ENCODE measurements at places on chromosomes 3 and 15.

- no peak for DNase-seq
Measured at GRCh38 chr3:150296966-150297365, 111.1 kb upstream of the TSC22D2 start.

GRCh38 chr3:134311265-134311664 lies 60.6 kb upstream of the RYK start:
- DNase-seq: no peak

DNA sequence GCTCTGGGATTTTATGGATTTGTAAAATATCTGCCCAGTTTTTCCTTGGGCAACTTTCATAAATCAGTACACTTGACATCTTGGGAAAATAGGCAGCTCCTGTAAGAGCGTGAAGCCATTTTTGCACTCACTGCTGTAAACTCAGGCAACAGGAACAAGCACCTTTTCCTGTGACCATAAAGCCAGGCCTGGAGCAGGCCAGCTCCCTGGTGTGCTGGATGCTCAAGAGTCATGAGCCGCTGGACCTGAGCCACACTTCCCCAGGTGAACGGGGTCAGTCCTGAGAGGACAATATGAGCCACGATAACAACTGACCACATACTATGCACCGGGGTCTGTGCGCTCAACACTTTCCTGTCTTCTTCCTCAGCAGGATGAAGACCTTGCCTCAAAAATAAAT lies 158.2 kb downstream of the NUP210 start:
- DNase-seq: no peak

GRCh38 chr3:126056088-126056487 lies 27.8 kb downstream of the SLC41A3 start:
- DNase-seq: no peak

GRCh38 chr15:92907896-92908712 lies 8.0 kb downstream of the CHD2 start:
- no peak for DNase-seq

DNA sequence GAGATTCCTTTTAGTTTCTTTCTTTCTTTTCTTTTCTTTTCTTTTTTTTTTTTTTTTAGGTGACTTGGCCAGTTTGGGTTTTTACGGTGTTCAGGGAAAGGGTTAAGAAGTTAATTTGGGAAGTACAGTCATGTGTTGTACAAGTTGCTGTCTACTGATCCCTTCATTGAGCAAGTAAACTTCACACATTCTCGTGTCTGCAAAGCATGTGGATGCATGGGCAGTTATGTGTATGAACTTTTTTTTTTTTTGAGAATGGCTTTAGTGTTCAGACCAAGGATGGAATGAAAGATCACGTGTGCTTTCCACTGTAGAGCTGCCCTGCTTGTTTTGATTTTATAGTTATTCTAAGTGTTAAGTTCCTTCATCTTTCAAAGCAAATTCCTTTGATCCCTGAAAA lies 132.3 kb downstream of the PGPEP1L start:
- DNase-seq: no peak

DNA sequence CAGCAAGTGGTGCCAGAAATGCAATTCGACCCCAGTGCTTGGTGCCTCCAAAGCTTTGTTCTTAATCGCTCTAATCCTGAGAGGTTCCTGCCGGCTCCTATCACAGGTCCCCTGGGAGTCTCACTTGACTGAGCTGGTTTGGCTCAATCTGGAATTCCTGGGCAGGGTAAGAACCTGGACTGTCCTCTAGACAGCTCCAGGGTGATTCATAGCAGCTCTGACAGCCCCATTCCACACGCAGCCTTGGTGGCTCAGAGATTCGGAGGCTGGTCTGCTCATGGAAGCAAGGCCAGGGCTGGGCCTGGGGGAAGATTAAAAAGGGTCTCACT lies 37.9 kb downstream of the MYO5C start:
- no peak for DNase-seq

DNA sequence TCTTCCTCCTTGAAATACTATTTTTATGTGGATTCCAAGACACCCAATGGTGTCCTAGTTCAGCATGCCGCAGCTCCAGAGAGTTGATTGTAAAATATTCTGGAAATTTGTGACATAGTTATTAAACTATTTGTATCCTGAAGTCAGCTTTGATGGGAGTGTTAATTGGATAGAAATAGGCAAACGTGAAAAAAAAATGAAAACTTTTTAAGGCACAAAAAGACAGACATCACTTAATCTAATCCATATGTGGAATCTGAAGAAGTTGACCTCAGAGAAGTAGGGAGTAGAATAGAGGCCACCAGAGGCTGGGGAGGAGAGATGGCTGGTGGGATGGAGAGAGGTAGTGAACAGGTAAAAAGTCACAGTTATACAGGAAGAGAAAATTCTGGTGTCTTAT lies 704.2 kb downstream of the ROBO1 start:
- no peak for DNase-seq

- DNase-seq: no peak
Measured at GRCh38 chr3:37941608-37942508, 48.7 kb upstream of the VILL start.

DNA sequence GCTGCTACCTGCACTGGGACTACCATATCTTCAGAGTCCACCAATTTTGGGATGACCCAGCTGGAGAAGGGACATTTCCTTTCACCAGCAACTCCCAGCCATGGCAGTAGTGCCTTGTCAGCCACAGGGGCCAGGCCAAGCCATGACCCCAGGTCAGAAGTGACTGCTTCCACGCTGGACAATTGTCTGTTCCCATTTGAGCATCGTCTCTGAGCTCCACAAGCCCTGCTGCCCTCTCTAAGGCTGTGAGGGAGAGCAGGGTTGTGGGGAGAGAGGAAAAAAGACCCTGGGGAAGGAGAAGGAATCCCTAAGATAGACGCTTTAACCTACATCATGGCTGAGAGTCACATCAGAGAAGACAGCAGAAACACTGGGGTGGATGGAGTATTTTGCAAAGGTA lies 7.4 kb upstream of the RARRES1 start:
- DNase-seq: no peak

DNA sequence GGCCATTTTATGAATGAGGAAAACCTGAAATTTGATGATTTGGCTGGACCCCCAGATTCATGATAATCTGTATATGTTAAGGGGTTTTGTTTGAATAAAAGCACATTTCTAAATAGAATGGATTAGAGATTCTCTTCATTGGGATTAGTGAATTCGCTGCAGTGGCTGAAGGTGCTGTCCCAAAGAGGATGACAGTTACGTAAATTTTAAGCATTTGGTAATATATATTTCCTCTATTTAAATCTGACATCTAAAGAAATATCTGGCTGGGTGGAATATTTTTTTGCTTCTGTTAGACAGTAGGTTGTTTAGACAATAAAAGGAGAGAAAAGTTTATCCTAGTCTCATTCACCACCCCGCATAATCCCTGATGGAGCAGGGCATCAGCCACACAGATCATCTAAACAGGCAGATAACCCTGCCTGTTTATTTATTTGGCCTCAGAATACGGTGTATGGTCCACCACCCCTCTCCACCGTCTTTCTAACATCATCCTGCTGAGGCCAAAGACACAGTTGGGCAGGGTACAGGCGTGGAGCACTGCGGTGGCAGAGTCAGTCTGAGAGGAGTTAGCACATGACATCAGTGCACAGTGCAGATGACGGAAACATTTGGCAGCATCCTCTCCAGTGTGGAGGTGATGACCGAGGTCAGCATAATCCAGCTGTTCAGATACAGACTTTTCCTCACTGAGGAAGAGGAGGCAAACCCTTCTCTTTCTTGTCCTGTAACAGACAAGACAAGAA lies 20.4 kb upstream of the NFKBIZ start:
- DNase-seq: no peak

GRCh38 chr3:191882289-191882688 lies 421.3 kb downstream of the PYDC2 start:
- no peak for DNase-seq

DNA sequence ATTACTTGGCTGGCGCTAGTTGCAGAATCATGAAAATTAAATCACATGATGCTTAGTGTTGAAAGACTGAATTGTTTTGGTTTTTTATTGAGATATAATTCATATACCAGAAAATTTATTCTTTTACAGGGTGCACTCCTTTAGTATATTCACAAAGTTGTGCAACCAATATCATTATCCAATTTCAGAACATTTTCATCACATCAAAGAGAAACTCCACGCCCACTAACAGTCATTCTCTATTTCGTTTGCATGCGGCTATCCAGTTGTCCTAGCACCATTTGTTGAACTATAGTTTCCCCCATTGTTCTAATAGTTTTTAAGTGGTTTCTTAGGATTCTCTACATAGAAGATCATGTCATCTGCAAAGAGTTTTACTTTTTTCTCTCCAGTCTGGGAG lies 3.7 kb downstream of the EHD4 start:
- DNase-seq: no peak

- no peak for DNase-seq
Measured at GRCh38 chr15:70018646-70019600, 78.8 kb downstream of the TLE3 start.

DNA sequence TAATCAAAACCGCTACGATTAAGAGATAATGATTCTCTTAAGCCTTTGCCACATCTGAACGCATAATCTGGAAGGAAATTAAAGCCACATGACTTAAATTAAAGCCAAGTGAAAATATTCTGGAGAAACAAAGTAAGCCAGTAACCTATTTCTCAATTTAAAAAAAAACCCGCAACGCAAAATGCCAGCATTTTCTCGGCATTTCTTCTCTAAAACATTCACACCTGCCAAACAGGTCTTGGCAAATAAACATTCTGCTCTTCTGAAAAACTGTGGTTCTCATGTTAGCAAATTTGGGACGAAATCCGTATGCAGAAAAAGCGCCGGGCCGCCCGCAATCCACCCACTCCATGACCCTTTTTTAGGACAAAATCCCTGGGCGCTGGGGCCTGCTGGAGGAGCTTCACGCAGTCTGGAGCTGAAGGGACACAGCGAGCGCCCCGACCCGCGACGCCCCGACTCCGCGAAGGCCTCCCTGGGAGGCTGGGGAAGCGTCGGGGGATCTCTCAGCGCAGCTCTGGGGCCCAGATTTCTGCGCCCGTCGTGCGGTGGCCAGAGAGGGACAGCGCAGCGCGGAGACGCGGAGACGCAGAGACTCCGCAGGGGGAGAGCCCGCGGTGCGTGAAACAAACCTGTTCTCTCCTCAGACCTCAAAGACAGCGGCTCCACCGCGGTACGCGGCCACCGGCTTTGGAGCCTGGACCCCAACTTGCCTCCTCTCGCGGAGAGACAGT lies 471 bp downstream of the NKIRAS1 start:
- no peak for DNase-seq

- no peak for DNase-seq
Measured at GRCh38 chr15:25176616-25176923, 221.8 kb downstream of the SNRPN start.

DNA sequence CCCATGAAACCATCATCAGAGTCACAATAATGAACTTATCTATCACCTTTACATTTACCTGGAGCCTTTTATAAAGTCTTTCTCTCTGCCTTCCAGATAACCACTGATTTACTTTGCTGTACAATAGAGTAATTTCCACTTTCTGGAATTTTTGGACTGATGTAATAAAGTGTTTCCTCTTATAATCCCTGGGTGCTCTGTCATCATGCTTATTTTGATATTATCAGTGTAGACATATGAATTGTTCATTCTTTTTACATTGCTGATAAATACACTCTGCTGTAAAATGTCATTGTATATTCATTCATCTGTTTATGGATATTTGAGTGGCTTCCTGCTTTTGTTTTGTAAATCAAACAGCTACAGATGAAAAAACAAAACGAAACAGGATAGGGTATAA lies 27.0 kb upstream of the IREB2 start:
- DNase-seq: no peak

GRCh38 chr15:39511916-39512260 lies 69.0 kb upstream of the THBS1 start:
- no peak for DNase-seq

DNA sequence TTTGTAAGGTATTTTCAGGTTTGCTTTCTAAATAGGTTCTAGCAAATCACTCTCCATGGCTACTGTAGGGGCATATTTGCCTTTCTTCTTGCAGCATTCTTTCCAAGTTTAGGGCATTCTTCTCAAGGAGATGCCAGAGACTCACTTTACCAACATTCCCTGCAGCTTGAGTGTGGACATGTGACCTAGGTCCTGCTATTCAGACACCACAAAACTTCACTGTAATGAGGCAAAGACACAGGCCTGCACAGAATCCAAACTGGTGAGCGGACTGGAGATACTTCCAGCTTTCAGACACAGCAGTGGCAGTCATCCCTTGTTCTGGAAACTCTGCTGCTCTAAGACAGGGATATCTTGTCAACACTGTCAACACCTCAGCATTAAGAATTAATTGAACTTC lies 146.4 kb upstream of the PFN2 start:
- DNase-seq: no peak

- DNase-seq: no peak
Measured at GRCh38 chr15:40340740-40341400, at the start of gene CCDC9B. TSS of gene CCDC9B (minus strand) at chr15:40340939. CDS start at chr15:40340819, 120 bp downstream.

GRCh38 chr3:42875325-42876151 lies at the start of gene CYP8B1:
TSS of gene CYP8B1 (minus strand) at chr3:42875879. CDS start at chr3:42875816, 63 bp downstream.
- no peak for DNase-seq

GRCh38 chr3:52126036-52126435 lies 28.2 kb downstream of the POC1A start:
- no peak for DNase-seq
